ENCODE measurements at places on chromosomes 6 and 20.

- DNase-seq, result no peak
These were observed 302.7 kb downstream of the RFPL4B start for GRCh38 chr6:112649853-112650252.

DNA sequence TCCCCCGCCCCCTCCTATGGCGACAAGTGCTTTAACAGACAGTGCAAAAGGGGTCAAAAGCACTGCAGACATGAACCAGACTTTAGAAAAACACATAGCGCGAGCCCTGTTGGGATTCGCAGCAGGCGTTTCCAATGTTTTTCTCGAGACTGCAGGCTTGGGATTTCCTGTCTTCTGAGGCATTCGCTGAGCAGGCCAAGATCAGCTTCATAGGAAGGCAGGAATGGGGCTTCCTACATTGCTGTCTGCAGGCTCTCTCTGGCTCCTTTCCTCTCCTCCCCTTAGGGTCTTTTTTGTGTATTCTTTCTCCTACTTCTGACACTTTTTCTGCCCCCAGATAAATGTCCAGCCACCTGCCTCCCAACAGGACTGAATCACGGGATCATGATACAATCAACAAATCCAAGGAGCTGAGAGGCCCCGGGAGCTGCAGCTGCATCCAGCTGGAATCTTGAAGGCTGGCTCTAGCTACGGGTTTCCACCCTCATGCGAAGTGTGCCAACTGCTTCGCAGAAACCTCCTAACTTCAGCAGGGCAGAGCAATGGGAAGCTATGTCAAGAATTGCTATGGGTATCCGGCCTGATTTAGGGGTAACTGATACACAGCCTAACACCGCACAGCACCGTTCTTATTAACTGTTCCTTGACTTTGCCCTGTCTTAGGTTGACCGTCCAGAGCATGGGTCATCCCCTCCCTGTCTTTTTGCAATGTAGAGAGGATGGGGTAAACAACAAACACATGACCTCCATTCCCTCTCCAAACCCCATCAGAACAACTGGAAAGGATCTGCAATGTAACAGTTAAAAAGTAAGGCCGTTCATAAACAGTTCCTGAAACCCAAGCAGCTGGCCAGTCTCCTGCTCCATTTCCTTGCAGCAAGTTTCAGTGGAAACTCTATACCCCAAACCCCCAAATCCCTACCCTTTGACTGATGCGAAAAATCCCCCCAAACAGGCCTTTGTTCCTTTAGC is 31.5 kb downstream of the SNX5 start:
- no peak for DNase-seq

DNA sequence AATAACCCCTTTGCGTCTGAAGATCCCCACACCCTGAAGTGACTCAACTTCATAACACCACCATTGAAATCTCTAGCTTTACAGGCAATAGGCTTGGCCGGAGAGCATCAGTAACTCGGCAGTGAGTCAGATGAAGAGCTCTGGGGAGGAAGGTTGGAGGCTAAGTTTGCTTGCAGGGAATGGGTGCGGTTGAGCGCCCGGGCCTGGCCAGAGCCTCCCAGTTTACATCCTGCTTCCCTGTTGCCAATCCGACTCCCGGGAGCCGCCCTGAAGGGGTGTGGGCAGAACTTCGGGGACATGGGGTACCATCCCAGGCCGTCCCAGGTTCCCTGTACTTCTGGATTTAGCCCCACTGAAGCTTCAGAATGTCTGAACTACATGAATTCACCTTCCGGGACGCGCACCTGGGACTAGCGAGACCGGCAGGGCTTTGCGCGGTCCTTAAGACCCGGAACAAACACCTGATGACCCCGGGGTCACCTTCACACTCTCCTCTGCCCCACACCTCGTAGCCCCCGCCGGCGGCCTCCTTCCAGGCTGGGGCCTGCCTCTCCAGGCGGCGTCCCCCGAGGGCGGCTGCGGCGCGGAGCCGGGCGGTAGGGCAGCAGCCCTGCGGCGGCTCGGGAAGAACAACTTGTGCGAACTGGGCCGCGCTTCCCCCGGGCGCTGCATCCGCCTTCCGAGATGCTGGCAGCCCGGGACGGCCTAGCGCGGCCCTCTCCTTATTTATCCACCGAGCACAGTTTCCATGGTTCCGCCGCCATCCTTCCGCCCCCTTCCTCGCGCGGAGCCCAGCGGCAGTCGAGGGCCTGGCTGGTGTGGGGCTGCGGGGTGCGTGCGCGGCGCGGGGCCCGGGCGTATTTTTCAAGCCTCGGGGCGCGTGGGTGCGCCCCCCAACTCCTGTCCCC is 56.6 kb upstream of the RREB1 start:
- no peak for DNase-seq

DNA sequence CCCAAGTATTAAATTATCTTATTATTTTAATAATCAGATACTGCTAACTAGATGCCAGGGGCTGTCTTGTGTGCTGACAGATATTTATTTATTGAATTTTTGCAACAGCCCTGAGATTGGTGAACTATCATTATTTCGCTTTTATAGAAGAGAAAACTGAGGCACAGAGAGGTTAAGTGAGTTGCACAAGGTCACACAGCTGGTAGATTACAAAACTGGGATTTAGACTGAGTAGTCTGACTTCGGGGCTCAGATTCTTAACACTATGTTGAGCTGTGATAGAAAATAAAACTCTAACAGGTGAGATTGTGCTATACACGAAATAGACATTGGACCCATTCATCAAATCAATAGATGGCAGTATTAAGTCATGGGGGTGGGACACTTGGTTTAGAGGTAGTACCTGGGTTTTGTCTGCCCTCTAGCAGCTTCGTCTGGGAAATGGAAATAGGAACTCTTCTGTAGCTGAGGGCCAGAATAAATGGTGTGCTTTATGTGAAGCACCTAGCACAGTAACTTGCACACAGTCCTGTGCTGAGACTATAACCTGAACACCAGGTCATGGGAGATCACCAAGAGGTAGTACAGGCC is 113.4 kb downstream of the B3GAT2 start:
- DNase-seq, result no peak

DNA sequence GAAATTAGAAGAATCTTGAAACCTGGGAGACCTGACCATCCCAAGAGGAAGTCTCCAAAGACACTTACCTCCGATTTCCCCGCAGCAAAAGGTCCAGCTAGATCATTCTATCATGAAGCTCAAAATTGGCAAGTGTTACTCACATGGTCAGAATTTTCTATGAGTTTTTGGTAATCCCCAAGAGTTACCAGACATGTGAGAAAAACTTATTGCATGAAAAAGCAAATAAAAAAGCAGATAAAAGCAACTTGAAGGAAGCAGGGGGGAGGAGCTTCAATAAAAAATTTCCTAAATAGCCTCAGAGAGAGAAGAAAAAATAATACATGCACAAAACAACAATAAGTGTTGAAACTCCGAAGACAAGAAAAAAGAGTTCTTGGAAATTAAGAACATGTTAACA is 27.3 kb downstream of the VNN1 start:
- DNase-seq, result no peak

- no peak for DNase-seq
These were observed 155.8 kb upstream of the AFDN start for GRCh38 chr6:167670938-167671338.

GRCh38 chr6:156164701-156165452 is 612.3 kb upstream of the ARID1B start:
- DNase-seq, result no peak

DNA sequence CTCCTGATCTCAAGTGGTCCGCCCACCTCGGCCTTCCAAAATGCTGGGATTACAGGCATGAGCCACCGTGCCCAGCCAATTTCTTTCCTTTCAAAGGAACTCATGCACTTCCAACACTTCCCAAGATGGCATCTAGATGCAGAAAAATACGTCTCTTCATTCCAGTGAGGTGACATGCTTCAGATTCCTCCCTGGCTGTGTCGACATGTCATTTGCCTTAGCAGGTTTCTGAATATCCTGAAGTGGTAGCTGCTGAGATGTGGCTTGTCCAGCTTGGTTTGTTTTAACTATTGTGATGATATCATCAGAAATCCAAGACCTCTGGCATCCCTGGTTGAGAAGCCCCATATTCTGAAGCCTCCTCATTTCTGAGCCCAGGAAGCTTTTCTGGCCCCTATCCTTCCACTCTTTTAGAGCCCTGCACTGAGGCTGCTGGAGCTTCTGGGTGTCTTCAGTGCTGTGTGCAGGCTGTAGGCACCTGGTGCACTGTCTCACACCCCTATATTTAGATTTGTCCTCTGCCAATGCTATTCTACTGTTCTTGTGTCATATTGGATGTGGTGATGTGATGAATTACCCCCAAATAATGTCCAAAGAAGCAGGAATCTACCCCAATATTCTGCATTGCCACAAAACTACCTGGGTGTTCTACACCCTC is 73.3 kb upstream of the E2F3 start:
- no peak for DNase-seq

- DNase-seq, result peak; percentile 55
These were observed 1.5 kb downstream of the CCND3 start for GRCh38 chr6:41939848-41940758.

DNA sequence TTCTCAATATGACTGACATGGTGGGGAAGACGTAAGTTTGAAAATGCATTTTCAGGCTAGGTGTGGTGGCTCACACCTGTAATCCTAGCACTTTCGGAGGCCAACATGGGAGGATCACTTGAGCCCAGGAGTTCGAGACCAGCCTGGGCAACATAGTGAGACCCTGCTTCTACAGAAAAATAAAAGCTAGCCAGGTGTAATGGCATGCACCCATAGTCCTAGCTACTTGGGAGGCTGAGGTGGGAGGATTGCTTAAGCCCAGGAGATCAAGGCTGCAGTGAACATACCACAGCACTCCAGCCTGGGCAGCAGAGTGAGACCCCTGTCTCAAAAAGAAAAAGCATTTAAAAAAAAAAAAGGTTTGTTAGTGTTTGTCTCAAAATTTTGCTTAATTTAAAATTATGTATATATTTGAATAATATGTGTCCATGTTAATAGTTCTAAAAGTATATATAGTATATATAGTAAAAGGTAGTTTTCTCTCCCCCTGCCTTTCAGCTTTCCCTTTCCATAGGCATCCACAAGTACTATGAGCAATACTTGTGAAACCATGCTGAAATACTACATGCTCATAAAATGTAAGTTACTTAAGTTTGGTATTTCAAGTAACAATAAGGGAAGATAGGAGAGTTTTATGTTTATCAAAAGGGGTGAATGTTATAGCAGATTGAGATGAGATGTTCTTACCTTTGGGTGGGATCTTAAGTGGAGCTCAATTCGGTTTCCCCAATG is 15.1 kb downstream of the PTPRA start:
- DNase-seq, result no peak

DNA sequence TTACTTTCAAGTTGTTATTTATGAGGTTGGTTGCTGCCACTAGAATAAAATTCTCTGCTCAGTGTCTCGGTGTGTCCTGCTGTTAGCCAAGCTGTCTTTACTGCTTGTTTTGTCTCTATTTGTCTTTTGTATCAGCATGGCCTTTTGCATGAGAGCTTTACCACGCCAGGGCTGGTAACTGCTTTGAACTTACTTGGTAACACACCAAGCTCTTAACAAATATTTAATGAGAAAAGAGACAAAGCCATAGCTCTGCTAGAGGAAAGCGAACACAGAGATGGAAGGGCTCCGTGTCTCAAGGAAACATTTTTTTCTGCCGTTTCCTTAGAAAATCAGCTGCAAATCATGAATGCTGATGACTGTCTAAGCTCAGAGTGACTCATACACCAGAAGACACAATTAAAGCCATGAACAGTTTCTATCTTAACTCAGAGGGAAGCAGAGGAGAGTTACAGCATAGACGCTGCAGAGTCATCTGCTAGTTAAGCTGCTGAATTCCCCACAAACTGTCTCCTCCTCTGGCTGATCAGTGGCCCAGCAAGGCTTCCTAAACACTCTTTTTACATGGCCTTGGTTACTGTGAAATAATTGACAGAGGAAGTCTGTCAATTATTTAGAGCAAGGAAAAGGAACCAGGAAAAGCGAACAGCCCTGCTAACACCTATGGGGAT is 44.8 kb downstream of the AGPAT4 start:
- no peak for DNase-seq

- no peak for DNase-seq
These were observed 156.3 kb downstream of the SCML4 start for GRCh38 chr6:107667790-107668189.

DNA sequence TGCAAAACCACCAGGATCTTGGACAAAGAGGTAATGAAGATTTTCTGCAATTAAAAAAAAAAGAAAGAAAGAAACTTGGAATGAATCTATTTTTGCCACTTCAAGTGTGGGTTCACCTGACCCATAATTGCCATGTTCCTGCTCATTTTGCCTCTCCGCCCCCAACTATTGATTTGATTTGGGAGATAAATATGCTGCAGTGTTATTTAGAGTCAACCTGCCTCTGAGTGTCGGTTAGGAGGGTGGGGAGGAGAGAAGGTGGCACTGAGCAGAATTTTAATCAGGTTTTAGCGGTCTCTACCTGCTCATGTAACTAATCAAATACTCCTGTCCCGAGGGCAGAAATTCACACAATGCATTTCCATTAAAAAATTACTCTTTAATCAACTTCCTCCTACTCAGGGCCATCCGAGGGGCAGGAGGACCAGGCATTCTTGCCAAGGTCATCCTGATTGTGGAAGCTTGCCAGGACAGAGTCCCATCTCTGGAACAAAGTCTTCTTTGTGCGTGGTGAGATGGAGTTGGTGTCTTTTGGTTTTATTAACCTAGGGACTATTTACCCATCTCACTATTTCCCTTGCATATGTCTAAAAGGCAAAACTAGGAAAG is 300.1 kb downstream of the CDH26 start:
- no peak for DNase-seq

- no peak for DNase-seq
These were observed 148.3 kb upstream of the ESR1 start for GRCh38 chr6:151659212-151659611.

DNA sequence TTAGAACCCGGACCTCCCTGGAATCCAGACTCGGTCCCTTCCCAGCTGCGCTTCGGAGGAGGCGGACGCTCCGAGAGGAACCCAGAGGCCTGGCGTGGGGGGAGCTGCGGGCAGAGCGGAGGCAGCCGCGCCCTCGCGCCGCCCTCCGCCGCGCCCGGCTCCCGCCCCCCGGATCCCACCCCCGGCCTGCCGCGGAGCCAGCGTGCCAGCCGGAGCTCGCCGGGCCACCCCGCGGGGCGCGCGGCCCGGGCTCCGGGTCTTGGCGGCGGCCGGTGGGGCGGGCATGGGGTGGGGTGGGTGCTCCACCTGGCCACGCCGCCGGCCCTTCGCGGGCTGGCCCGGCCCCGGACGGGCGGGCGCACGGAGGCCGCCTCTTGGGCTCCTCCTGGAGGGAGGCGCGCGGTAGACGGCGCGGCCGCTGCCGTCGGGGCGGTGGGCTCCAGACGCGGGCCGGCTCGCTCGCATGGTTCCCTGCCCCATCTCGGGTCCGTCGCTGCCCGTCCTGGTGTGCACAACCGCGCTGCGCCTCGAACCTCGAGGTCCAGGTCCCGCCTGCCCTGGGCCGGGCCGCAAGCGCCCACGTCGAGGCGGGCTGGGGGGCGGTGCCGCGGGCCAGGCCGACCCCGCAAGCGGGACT is 592 bp upstream of the CDYL start:
- DNase-seq, result peak; percentile 68

- no peak for DNase-seq
These were observed 217.2 kb downstream of the BCAS1 start for GRCh38 chr20:53853111-53853713.

Data from CD8-positive, alpha-beta memory T cell (primary cell).